ENCODE measurements at places on chromosomes 6 and 20.

DNA sequence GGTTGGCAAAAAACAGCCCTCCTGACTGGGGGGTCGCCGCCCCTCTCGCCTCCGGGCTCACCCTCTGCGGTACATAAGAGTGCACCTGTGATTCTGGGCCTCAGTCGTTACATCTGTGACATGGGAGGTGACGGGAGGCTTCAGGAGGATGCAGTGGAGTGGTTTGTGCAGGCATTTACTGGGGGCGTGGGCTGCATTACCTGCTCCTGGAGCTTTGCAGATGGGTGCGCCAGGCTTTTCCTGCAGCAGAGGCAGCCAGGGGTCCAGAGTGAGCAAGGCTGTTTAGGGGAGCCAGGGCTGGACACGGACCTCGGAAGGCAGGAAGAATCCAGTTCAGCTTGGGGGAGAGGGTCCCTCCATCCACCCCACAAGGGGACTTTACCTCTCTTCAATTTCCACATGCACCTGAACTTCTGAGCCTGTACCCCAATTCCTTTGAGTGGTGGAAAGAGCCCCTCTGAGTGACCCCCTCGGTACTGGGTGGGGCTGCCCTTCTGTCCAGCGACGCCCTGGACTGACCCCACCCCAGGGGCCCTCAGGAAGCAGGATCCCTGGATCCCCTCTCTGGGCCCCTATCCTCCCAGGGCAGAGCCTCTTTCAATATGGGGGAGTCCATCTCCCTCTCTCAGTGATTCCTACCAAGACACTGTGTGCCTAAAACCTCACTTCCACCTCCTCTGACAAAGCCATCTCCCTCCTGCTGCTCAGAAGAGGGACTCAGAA lies 134.0 kb downstream of the TAF4 start:
- DNase-seq: no peak

DNA sequence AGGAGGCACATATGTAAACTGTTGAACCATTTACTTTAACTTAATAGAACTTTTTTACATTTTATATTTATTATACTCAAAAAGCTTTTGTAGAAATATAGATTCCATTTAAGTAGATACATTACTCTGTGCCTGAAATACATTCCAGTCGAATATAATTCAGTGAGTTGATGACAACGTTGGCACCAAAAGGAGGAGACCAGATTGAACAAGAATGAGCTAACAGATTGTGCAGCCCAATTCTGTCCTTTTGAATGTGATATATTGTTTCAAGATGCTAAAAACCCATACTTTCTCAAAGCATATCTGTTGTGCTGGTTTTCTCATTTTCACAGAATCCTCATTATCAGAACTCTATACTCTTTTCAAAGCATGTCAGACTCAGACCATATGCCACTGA lies 147.4 kb upstream of the SIM1 start:
- DNase-seq: no peak

GRCh38 chr6:64477391-64477790 lies 841.8 kb downstream of the PHF3 start:
- DNase-seq: no peak

GRCh38 chr6:142543606-142544005 lies 241.8 kb downstream of the ADGRG6 start:
- no peak for DNase-seq

DNA sequence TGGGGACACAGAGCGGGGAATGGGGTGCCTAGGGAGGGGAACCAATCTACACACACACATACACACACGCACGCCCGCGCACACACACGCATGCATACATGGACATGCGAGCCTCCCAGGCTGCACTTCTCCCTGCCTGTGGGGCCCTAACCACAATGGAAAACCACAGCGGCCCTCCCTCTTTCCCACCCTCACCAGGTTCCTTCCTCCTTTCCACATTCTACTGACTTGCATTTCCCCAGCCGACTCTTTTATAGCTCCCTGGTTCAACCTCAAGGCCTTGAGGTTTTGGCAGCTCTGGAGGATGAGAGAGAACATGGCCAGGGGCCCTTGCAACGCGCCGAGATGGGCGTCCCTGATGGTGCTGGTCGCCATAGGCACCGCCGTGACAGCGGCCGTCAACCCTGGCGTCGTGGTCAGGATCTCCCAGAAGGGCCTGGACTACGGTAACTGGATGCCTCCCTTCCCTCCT lies at the start of gene BPI:
BPI (plus strand) TSS at position 249 of the 472 bp plus-strand sequence; CDS start at position 317, 68 bp downstream.
- no peak for DNase-seq

- DNase-seq: no peak
Measured at GRCh38 chr6:149176971-149177667, 140.4 kb upstream of the TAB2 start.

- no peak for DNase-seq
Measured at GRCh38 chr6:14796974-14797762, 448.7 kb upstream of the JARID2 start.

DNA sequence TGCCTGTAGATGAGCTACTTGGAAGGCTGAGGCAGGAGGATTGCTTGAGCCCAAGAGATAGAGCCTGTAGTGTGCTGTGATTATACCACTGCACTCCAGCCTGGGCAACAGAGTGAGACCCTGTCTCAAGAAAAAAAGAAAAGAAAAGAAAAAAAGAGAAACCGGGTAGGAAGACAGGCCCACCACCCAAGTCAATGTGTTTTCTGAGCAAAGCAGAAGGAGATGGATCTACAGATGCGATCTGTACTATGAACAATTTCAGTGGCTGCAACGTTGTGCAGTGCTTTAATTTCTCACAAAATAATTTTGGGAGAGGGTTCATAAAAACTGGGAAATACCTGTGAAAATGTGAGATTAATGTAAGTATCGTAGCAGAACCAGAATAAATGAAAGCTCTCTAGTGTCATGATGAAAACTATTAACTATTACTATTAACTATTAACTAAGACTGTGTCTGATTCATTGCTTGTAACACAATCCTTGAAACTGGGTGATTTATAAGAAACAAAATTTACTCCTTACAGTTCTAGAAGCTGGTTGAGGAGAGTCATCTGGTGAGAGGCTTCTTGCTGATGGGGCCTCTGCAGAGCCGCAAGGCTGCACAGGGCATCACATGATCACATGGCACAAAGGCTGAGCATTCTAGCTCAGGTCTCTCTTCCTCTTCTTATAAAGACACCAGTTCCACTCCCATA lies 233.1 kb upstream of the ZNF217 start:
- no peak for DNase-seq

DNA sequence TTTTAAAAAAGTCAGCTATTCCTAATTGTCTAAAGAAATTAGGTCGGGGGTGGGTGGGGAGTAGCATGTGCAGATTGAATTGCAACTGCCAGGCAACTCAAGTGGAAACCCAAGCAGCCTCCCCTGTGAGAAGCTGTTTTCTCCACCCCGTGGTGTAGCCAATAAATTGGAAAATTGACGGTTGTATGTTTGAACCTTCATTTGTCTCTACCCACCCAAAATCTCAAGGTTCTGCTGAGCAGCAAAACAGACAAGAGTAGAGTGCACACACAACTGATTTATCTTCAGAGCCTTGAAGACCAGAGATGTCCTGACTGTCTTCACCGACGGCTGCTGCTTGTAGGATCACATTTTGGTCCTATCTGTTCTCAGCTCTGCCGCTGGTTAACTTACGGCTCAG lies 88.5 kb downstream of the DTD1 start:
- no peak for DNase-seq

DNA sequence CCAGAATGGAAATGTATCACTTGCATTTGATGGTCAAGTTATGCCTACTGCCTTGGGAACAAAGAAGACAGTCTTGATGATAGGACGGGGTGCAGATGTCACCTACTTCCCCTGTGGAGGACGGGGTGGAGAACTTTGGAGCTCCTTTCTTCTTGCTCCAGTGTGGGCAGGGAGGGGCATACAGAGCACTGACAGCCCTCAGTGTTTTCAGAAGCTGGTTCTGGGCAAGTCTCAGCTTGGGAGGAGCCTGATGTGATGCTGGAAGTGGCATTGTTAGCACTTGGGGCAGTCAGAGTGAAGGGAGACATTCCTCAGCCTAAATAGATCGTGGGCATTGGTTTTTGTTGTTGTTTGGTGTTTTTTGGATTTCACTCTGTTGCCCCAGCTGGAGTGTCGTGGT lies 59.7 kb downstream of the SYNJ2 start:
- no peak for DNase-seq

DNA sequence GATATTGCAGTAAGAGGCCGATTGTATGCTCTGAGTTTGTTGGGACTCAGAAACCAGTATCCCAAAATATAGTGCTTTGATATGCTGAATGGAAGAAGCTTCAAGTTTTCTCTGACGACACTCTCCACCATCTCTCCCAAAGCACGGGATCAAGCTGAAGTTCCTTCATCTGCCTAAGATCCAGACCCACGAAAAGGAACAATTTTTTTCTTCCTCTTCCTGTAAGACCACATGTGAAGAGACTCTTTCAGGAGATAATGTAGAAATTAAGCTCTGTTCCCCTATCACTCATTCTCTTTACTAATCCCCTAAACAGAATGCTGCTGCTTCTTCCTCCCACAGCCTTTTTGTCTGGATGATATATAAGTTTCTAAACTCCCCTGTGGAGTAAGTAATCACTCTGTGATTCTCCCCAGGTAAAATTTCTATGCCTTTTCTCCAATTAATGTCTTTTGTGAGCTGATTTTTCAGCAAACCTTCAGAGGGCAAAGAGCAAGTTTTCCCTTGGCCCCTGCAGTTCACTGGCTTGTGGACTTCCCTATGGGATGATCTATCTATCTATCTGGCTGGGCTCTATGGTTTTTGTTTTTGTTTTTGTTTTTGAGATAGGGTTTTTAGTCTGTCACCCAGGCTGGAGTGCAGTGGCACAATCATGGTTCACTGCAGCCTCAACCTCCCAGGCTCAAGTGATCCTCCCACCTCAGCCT lies 13.5 kb upstream of the PNRC1 start:
- no peak for DNase-seq

GRCh38 chr6:56821005-56821432 lies 133.9 kb upstream of the BEND6 start:
- no peak for DNase-seq

GRCh38 chr20:20783450-20783849 lies 71.0 kb upstream of the RALGAPA2 start:
- DNase-seq: no peak

DNA sequence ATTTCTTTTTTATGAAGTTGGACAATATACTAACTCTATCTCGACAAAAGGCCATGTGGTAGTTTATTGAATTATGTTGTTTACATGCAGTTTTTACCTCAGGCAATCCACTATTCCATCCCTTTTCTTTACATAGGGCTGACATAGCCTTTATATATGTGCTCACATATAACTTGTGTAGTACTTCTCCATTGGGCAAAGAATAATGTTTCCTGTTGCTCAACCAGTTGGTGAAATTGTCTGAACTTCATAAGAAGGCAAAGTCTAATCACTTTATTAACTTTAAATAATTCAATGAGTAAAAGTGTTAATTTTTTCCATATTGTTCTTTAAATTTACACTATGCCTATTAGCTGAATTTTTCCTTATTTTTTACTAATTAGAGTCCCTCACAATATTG lies 1272.1 kb downstream of the EPHA7 start:
- no peak for DNase-seq

DNA sequence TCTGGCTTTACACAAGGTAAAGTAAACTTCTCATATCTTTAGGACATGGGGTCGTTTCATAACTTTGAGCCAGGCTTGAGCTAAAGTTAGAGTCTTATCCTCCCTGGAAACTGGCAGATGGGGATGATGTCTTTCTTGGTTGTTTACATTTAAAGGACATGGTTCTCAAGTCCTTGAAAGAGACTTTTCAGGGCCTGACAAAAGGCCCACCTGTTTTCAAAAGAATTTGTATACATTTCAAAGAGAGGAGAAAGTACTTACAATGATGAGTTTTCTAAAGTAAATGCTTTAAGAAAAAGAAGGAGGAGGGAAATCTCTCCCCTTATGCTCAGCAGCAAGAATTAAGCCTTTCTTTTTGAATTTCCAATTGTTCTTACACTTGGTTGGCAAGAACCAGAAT lies 45.7 kb upstream of the TINAG start:
- DNase-seq: no peak

DNA sequence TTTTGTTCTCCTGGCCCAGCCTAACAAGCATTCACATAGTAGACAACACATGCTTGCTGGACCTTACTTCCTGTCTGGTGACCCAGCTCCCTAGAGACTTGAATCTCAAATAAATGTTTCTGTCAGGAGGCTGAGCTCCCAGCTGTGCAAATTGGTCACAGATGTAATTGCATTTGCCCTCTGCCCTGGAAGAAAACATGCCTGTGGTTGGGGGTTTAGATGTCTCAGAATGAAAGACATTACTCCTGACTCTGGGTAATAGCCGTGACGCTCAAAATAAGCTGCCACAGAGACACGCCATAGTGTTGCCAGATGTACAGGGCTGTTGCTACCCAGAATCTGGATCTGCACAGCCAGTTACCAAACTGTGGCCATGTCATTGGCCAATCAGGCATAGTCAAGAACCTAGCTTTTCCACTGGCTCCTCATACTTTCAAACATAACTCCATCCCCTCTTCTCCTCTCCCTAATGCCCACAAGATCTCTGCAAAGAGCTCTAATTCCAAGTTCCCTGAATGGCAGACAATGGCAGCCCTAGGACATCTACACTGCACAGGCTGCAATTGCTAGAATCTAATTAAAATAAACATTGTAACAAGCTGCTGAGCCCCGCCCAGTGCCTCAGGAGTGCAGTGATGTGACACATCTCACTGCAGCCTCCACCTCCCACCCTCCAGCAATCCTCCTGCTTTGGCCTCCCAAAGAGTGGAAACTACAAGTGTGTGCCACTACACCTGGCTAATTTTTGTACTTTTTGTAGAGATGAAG lies 32.8 kb upstream of the GMPR start:
- DNase-seq: no peak

DNA sequence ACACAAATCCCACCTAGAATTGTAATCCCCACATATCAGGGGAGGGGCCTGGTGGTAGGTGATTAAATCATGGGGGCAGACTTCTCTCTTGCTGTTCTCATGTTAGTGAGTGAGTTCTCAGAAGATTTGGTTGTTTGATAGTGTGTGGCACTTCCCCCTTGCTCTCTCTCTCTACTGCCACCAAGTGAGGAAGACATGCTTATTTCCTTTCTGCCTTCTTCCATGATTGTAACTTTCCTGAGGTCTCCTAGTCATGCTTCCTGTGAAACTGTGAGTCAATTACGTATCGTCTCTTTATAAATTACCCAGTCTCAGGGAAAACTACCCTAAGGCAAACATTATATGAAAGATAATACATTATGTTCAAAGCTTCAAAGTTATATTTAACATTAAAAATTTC lies 1297.5 kb upstream of the CITED2 start:
- no peak for DNase-seq

- DNase-seq: no peak
Measured at GRCh38 chr6:11754625-11755271, 23.9 kb downstream of the ADTRP start.

Data from activated CD8-positive, alpha-beta memory T cell treated with anti-CD3 and anti-CD28 coated beads for 1 hour (primary cell).